ENCODE measurements at places on chromosomes 1 and 21.

DNA sequence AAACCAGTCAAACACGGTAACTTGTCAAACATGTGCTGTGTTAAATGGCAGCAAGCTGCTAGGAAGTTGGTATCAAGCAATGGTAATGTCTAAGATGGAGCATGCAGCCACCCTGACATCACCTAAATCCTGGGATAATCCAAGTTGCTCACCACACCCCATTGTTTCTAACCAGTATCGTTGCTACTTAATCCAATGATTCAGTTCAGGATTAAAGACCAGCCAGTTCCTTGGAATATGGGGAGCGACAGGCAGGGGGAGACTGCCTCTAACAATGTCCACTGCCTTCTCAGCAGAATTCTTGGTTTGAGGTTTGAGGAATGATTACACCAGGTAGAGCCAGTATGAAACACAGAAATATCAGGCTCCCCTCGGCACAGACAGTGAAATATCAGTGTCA lies 122.1 kb upstream of the IFFO2 start:
- no peak for DNase-seq

GRCh38 chr1:86429835-86430234 lies 5.9 kb downstream of the CLCA2 start:
- no peak for DNase-seq

- DNase-seq = no peak
These were observed 6.8 kb upstream of the TRABD2B start for GRCh38 chr1:48003741-48004531.

DNA sequence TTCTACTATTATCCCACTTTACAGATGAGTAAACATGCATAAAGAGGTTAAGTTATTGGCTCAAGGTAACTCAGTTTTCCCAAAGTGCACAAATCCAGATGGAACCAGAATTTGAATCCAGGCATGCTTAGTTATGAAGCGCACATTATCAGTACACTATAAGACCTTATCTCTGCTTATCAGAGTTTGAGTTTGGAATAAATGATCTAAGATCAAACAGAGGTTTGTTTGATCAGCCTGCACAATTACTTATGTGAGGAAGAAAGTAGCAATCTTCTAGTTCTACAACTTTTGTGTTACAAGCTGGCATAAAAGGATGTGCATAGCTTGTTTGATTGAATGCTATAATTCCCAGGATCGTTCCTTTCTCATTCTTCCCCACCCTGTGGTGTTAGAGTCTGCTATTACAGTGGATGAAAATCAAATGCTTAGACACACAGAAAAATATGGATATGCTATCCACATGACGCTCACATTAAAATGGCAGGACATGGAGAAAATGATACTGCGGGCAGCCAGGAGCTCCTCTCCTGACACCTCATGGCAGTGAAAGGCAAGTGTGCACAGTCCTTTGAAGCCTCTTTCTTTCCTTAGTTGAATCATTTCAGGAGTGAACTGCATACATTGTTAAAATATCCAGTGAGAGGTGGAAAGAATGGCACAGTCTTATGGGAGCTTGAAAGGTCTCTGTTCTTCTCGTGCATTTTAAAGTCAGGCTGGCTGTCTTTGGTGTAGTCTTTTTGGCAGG lies 23.9 kb upstream of the PBX1 start:
- DNase-seq = no peak

GRCh38 chr1:171019971-171020370 lies 70.7 kb upstream of the FMO3 start:
- no peak for DNase-seq

- no peak for DNase-seq
These were observed 145.1 kb upstream of the WNT4 start for GRCh38 chr1:22287946-22288520.

DNA sequence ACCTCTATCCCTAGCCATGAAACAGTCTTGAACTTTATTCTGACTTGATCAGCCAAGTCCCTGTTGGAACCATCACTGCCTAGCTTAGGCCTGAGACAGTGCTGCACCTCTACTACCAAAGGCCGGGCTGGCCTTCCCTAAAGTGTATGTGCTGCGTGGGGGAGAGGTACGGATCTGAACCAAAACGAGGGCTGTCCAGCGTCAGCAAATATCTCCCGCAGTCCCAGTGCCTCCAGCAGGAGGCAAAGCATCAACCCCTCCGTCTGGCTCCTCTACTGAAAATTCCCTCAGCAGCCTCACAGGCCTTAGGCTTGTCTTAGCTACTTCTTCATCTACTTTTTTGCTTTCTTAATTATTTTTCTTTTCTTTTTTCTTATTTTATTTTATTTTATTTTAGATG lies 33.3 kb upstream of the KIF26B start:
- DNase-seq = no peak

DNA sequence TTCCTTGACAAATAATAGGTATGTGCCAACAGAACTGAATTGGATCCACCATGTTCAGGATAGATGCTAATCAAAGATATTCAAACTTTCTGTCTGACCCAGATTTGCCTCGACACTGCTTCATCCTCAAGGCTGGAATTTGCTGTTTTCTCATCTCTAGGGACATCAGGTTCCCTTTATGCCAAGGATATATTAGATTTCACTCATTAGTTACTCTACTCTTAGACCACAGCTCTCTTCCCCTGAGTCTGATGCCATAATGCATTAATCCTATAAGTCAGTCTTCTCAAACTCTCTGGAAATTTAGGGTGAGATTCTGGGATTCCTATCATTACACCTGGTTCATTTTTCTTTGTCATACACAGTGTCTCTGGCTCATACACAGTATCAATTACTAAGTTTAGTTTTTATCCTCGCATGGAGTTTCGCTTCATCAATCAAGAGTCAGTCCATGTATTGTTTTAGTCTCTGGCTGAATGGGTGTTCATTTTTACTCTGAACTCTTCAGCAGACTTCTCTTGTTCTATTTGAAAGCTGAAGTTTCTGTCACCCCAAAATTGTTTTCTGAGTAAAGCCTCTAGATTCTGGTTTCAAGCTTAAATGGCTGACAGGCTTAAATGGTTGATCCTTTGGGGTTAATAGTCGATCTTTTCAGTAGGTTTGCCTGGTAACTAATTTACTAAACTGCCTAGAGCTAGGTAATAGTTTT lies 9.3 kb upstream of the DCAF6 start:
- DNase-seq = no peak

DNA sequence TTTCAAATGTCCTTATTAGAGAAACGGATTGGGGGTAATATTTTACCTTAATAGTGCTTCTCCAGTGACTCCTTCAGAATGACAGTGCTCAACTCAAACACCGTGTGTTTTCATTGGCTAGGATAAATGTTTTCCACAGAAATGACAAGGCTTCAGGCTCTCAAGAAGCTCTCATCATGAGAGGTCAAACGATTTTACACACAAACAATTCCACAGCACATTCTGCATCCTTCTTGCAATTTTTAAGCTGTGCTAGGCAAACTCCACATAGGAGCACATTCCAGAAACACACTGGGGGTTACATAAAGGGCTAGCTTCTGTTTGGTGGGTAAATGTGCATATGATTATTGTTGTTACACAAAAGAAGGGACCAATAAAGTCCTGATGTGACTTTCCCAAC lies 75.5 kb upstream of the IPO9 start:
- no peak for DNase-seq

GRCh38 chr1:61121631-61122030 lies 39.3 kb downstream of the NFIA start:
- no peak for DNase-seq

- DNase-seq = no peak
These were observed 989.0 kb downstream of the PLA2G4A start for GRCh38 chr1:187817782-187818181.

- DNase-seq = no peak
These were observed 2.0 kb downstream of the CR1 start for GRCh38 chr1:207497941-207498340.

GRCh38 chr1:67777016-67777415 lies 56.3 kb downstream of the GNG12 start:
- no peak for DNase-seq

GRCh38 chr21:42160111-42160721 lies 58.7 kb upstream of the ABCG1 start:
- DNase-seq = no peak

DNA sequence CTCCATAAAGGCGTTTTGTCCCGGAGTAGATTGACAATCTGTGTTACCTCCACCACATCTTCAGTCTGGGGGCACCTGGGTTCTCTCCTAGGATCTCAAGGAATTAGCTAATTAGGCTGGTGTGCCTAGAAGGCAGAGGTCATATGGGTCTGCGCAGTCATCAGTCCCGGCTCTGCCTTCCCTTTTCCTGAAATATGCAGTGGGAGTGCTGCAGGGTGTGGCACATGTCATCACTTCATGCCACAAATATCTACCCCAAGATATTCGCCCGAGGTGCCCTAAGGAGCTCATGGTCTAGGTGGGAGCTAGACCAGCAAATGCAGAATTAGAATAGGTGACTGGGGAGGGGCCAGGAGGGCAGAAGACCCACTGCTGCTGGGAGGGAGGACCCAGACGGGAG lies 42.9 kb downstream of the ACTL8 start:
- no peak for DNase-seq

DNA sequence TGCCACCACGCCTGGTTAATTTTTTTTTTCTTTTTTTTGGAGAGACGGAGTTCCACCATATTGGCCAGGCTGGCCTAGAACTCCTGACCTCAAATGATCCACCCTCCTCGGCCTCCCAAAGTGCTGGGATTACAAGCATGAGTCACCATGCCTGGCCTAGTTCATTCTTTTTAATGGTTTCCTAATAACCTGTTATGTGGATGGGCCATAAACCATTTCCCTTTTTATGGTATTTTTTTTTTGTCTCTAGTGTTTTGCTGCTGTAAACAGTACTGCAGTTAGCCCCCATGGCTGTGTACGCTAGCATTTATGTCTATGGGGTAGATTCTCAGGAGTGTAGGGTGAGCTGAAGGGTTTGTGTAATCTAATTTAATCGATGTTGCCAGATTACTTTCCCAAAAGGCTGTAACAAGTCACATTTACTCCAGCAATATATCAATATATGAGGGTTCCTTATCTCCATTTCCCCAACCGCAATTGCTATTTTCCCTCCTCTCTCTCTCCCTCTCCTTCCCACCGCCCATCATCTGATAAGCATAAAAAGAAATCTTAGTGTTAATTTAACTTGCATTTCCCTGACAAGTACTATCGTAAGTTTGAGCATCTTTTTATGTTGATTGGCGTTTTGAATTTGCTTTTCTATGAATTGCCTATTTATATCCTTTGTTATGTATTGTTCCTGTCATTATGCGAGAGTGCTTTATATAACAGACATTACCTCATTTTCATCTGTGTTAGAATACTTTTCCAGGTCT lies 28.7 kb downstream of the RCSD1 start:
- DNase-seq = no peak

DNA sequence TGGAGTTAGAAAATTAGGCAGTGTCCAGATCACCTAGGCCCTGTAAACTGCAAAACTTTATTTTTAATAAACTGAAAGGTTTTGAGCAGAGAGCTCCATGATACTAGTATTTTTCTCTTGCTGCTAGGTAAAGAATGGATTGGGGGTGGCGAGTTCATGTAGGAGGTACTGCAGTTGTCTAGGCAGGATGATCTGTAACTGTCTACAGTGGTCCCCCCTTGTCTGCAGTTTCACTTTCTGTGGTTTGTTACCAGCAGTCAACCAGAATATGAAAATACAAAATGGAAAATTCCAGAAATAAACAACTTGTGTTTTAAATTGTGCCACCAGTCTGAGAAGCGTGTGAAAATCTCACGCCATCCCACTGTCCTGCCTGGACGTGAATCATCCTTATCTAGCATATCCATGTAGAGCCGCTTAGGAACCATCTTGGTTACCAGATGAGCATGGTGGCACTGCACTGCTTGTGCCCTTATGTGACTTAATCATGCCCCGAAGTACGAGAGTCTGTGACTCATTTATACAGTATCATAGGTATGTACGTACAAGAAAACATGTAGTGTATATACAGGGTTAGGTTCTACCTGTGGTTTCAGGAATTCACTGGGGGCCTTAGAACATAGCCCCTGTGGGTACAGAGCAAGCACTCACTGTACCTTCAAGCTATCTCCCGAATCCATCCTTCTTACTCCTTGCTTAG lies 94.2 kb downstream of the AHCTF1 start:
- DNase-seq = no peak

DNA sequence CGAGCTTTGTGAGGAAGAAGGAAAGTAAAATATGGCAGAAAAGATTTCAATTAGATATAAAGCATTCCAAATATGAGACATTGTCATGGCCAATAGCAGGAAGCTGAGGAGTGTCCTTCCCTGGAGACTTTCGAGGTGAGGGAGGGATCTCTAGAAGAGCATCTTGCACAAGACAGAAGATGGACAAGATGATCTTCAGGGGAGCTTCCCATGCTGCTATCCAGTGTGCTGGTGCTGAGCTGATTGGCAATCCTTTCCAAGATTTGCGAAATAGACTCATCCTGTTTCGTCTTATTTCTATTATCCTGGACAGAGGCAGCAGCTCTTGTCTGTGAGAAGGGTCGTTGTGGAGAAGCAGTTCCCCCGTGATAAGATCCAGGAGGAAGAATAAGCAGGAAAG lies 342.0 kb upstream of the CAMK1G start:
- no peak for DNase-seq

DNA sequence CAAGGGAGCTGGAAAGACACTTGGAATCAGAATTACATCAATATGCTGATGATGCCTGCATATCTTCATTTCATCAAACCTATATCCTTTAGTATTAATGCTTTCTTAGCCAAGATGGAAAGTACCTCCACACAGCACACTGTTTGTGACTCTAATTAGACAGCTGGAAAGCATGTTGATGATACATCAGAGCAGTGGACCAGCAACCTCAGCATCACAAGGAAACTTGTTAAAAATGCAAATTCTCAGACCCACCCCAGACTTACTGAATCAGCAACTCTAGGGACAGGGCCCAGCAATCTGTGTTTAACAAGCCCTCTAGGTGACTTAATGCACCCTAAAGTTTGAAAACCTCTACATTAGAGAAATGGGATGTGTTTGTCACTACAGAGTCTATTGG lies 332.1 kb downstream of the DPYD start:
- no peak for DNase-seq

GRCh38 chr21:14903172-14903865 lies 161.5 kb downstream of the NRIP1 start:
- DNase-seq = no peak

DNA sequence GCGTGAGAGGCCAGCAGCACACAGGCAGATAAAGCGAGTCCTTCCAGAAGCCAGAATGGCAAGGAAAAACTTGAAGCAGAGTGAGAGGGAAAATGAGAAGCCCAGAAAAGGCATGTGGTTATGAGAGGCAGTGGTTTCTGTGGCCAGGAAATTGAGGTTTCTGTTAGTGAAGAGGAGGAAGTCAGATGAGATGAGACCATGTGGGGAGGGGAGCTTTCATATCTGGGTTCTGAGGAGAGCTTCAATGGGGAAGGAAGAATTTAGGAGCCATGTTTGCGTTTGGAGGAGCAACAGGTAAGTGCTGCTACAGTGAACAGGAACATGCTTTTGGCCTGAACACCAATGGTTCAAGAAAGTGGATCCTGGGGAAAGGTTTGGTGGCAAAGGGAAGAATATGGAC lies 6.1 kb upstream of the CD1A start:
- no peak for DNase-seq

All from cerebellar nuclear complex (tissue), 1 donor.